GM03348 (cell line): ENCODE measurements at places on chromosomes 6 and 20.

GRCh38 chr6:25889877-25890853 is 16.1 kb upstream of the SLC17A3 start:
- peak; percentile 58 for DNase-seq

DNA sequence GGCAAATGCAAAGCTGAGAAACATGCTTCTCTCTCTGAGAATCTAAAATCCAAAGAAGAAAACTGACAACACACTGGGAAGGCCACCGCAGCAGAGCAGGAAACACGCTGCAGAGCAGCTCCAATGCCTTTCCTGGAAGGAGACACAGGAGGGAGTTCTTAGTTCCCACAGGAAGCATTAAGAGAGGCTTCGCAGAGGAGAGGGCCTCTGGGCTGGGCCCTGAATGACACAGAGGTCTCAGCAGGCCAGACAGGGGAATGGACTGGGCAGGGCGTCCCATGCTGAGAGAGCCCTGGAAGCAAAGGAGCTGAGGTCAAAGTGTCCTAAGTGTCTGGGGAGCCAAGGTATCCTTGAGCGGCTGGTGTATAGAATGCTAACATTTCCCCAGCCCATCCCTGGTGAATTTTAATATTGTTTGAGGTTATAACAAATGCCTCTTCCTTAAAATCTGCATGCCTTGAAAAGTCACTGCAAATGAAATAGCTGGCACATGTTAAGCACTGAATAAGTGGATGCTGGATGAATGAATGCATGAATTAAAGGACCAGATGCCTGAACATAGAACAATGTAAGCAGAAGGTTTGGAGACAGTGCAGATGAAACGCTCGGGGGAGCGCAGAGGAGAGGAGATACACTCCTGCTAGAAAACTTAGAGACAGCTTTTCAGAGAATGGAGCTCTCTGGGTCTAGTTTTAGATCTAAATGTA is 110.0 kb upstream of the SYNDIG1 start:
- DNase-seq: no peak

DNA sequence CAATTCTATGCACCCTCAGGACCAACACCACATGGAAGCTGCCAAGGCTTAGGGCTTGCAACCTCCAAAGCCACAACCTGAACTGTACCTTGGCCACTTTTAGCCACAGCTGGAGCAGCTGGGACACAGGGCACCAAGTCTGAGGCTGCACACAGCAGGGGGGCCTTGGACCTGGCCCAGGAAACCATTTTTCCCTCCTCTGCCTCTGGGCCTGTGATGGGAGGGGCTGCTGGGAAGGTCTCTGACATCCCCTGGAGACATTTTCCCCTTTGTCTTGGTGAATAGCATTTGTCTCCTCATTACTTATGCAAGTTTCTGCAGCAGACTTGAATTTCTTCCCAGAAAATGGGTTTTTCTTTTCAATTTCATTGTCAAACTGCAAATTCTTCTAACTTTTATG is 13.0 kb downstream of the TPBG start:
- DNase-seq: no peak

- DNase-seq: peak; percentile 77
These were observed 182.8 kb upstream of the FOXQ1 start for GRCh38 chr6:1129131-1129530.

DNA sequence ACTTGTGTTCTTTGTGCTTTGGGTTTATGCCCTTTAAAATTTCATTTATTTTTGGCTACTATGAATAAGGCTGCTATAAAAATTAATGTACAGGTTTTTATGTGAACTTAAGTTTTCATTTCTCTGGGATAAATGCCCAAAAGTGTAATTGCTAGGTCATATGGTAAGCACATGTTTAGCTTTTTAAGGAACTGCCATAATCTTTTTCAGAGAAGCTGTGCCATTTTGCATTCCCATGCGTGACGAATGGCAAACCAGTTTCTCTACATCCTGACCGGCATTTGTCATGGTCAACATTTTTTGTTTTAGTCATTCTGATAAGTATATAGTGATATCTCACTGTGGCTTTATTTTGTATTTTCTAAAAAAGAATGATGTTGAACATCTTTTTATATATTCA is 236.0 kb upstream of the SGK1 start:
- peak; percentile 23 for DNase-seq
